ENCODE measurements at places on chromosomes 5 and 9.

- DNase-seq: no peak
Measured at GRCh38 chr5:178301641-178302040, 69.0 kb upstream of the PHYKPL start.

DNA sequence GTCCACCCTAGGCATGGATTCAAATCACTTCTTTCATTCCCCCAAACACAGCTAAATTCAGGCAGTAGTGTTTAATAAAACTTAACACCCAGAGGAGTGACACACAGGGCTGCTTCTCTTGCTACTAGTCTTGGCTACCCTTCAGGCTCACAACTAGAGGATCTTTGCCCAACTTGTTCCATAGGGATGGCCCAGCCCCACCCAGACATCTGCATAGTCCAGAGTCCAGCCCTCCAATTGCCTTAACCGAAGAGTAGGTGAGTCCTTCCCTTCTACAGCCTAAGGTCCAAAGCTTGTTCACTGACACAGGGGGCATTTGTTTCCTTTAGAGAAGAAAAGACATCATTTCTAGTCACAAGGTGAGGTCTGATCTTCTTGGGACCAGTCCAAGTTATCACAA, 15.2 kb upstream of the RXFP3 start:
- DNase-seq: no peak

- DNase-seq: no peak
Measured at GRCh38 chr5:87432460-87432859, 19.7 kb upstream of the CCNH start.

- no peak for DNase-seq
Measured at GRCh38 chr9:98161851-98162250, 30.6 kb downstream of the CORO2A start.

- DNase-seq: no peak
Measured at GRCh38 chr9:78448960-78449673, 152.2 kb downstream of the PSAT1 start.

GRCh38 chr5:144308906-144309670, 138.4 kb downstream of the KCTD16 start:
- DNase-seq: no peak

GRCh38 chr5:159906943-159907342, 9.3 kb upstream of the ADRA1B start:
- no peak for DNase-seq

- no peak for DNase-seq
Measured at GRCh38 chr9:85228111-85228855, 513.5 kb downstream of the AGTPBP1 start.

DNA sequence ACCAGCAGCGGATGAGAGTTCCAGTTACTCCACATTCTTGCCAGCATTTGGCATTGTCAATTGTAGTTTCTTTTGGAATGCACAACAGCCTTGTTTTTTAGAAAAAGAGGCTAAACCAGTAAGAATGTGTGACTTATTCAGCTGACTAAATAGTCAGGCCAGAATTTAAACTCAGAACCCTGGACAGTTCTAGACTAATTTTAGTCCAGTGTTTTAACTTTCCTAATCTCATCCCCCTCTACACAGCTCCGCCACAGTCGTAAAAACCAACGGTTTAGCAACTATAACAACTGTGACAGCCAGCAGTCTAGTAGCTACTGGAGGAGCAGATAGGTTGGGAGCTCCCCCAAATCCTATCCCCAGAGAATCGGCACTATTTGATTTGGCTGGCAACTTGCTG, 103.7 kb downstream of the FOXD1 start:
- DNase-seq: no peak

GRCh38 chr5:171149333-171149732, 159.7 kb upstream of the TLX3 start:
- no peak for DNase-seq

DNA sequence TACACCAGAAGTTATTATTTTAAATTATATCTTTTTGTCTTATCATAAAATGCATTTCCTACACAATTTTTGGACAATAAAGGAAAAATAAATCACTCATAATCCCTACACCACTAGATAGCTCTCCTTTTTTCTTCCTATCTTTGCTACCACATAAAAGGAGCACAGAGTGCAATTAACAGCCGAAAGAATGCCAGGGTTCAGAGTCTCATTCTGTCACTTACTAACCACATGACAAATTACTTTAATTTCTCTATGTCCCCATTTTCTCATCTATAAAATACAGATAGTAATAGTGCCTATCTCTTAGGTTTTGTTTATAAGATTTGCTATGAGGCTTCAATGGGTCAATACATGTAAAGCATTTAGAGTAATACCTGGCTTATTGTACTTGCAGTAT, 158.7 kb upstream of the GRIN3A start:
- DNase-seq: no peak

GRCh38 chr9:33139421-33140228, 27.5 kb downstream of the B4GALT1 start:
- DNase-seq: no peak

GRCh38 chr9:109416135-109416706, 81.9 kb downstream of the PTPN3 start:
- DNase-seq: no peak

DNA sequence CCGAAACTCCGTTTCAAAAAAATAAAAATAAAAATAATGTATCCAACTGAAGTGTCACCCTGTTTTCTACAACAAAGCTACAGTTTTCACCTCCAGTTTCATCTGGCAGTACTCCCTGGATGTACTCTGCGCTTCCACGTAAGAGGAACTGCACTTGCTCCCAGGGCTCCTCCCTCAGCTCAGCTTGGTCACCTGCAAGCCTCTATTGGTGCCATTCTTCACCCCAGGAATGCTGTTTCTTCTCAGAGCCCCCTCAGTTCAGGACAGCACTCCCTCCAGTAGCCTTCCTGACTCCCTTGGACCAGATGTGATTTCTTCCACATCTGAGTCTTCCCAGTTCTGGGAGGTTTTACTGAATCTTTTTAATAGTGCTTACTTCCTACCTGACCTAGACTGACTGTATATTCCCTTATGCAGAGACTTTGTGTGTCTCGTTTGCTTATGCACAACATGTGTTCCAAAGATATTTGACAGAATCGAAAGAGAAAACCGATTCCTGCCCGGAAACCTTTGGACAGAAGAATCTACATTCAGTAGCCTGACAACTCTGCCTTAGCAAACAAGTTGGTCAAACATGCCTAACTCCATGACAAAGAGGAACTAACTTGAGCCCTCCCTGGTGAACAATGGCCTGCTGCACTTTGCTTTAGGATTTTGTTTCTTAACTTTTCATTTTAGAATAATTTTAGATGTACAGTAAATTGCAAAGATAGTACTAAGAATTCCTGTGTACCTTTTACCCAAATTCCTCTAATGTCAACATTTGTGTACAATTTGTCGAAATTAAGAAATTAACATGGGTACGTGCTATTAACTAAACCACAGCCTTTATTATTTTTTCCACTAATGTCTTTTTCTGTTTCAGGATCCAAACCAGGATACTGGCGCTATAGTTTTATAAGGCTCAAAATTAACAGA, 814 bp downstream of the CCDC125 start:
- no peak for DNase-seq

GRCh38 chr9:114853071-114853855, 47.4 kb upstream of the TNFSF15 start:
- no peak for DNase-seq

DNA sequence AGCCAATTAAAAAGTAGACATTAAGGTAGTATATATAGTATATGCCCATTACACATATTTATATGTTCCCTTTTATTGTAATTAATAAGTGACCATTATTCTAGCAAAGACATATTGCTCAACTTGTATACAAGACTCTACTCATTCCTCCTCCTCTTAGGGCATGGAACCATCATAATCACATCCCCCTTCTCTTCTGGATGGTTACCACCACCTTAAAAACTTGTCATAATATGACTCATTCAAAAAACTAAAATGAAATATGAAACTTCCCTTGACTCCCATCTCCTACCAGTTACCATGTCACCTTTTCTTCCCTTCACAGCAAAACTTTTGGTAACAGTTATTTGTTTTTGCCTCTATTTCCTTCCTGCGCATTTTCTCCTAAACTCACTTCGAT, 438.7 kb downstream of the KDM4C start:
- no peak for DNase-seq

DNA sequence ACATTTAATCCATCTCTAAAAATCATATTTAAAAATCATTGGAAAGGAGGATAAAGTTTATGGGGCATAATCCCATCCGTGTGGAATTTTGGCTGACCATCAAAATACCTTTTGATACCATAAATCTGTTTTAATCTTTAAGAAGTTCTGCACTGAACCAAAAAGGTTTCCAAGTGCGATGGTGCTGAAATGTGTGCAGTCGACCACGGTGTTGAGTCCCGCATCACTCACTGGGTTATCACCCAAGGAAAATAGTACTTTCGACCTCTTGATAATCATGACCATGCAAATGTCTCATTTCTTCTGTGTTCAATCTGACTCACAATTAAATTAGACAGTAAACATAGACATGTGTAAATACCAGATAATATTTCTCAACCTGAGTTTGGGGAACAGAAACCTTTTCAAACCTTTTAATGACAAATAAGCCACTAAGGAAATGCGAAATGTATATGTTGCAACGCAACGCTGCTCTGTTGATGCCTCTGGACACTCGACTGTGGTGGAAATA, 62.0 kb upstream of the CDH6 start:
- no peak for DNase-seq

DNA sequence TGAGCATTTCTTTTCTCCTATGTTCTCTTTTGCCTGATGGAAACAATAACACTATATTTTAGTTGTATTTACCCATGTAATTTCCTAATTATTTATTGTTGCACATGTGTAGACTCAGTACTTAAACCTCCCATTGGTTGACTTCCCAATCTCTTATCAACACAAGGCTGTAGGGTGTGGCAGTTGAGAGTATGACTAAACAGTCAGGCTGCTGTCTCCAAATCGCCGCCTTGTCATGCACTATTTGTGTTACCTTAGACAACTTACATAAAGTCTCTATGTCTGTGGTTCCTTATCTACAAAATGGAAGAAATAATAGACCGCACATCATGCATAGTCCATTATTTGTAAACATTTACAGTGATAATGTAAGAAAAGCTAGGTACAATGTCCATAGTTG, 68.9 kb upstream of the EFNA5 start:
- no peak for DNase-seq

DNA sequence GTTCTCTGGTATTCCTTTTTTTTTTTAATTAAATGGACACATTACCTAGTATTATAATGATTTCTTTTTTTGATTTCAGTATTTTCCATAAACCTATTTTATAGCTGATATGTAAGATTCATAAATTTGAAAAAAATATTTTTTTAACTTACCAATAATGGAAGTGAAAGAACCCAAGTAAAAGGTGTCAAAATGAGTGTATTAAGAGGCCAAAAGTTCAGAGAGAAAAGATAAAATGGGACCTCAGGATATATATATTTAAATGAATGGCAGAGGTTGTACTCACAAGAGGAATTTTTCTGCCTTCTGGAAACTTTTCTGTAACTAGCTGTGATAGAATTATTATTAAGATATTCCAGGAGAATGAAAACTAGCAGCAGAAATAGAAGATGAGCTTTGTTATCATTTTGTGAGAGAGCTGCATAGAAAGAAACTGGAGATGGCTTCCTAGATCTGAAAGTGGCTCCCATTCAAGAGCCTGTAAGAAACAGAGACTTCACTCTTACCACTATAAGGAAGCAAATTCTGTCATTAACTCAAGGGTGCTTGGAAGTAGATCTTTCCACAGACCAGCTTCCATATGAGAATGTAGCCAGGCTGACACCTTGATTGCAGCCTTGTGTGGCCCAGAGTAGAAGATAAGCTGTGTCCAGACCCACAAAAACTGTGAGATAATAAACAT, 91.7 kb downstream of the MRPS30 start:
- DNase-seq: no peak

DNA sequence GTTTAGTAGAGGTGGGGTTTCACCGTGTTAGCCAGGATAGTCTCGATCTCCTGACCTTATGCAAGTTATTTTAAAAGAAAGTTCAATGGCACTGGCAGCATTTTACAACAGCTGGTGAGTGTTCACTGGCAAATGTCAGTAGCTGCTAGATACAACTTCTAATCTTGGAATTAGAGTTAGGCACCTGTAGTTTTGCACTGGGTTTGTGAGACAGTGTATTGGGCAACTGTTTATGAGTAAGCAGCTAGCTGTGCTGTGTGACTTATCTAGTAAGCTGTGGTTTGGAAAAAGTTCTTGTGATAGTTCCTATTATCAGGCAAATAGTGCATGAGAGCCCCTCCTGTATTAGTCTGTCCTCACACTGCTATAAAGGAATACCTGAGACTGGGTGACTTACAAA, 61.5 kb downstream of the UBE2QL1 start:
- no peak for DNase-seq

- DNase-seq: no peak
Measured at GRCh38 chr5:142782976-142783530, 12.9 kb downstream of the ARHGAP26 start.

DNA sequence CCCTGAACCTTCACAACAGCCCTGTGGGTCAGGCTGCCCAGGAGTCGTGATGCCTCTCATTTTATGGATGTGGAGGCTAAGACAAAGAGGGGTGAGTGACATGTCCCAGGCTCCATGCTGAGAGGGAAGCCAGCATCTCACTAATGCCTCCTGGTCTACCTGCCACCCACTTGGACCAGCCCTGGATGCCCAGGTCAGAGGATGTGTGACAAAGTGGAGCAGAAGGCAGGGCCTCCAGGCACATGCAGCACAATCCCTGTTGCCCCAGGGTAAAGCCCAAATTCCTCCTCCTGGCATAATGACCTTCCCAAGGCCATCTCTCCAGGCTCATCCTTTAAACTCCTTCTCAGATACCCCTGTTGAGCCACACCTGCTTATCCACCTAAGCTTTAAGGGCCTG, 51.4 kb upstream of the XPA start:
- DNase-seq: no peak

GRCh38 chr9:122374885-122375420, 4.1 kb downstream of the PTGS1 start:
- no peak for DNase-seq

DNA sequence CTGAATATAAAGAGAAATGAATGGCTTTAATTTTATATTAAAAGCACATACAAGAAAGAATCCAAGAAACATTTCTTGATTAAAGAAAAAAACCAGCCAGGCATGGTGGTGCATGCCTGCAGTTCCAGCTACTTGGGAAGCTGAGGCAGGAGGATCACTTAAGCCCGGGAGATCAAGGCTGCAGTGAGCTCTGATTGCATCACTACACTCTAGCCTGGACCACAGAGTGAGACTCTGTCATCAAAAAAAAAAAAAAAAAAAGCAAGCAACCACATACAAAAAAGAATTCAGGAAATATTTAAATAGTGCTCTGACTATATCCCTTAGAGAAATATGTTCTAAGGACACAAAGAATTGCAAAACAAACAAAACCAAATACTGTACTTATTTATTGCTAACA, 2.5 kb upstream of the PLAC8L1 start:
- DNase-seq: no peak

GRCh38 chr5:27011274-27011673, 27.1 kb downstream of the CDH9 start:
- DNase-seq: no peak

GRCh38 chr9:132443951-132444607, 34.1 kb downstream of the CFAP77 start:
- no peak for DNase-seq

- no peak for DNase-seq
Measured at GRCh38 chr5:11037941-11038340, 276.9 kb upstream of the DAP start.

Measured in stimulated activated CD8-positive, alpha-beta memory T cell treated with anti-CD3 and anti-CD28 coated beads, Interleukin-4, amount 100 ng/mL, for 1 hour (primary cell).